ENCODE measurements at places on chromosomes 7 and 10. TPM values are rescaled to one million over a fixed set of nuclear protein-coding genes. Genes with fewer than 3 reads are reported as not detected.

The TMEM236 gene
- total RNA-seq, result under 0.01 TPM

The TPST1 gene
- total RNA-seq, result 104 TPM

The CPEB3 gene
- total RNA-seq, result 21.2 TPM

The BCL7B gene
- total RNA-seq, result 6.5 TPM

The TMEM196 gene
- 18.8 TPM for total RNA-seq

The HDAC9 gene
- total RNA-seq, result 117 TPM

The TCAF2 gene
- total RNA-seq, result under 0.01 TPM

- DNase-seq, result no peak
Measured at GRCh38 chr10:97644936-97645335, 4.5 kb downstream of the PI4K2A start.

GRCh38 chr7:115136796-115137443, 215.0 kb downstream of the MDFIC start:
- no peak for DNase-seq

DNA sequence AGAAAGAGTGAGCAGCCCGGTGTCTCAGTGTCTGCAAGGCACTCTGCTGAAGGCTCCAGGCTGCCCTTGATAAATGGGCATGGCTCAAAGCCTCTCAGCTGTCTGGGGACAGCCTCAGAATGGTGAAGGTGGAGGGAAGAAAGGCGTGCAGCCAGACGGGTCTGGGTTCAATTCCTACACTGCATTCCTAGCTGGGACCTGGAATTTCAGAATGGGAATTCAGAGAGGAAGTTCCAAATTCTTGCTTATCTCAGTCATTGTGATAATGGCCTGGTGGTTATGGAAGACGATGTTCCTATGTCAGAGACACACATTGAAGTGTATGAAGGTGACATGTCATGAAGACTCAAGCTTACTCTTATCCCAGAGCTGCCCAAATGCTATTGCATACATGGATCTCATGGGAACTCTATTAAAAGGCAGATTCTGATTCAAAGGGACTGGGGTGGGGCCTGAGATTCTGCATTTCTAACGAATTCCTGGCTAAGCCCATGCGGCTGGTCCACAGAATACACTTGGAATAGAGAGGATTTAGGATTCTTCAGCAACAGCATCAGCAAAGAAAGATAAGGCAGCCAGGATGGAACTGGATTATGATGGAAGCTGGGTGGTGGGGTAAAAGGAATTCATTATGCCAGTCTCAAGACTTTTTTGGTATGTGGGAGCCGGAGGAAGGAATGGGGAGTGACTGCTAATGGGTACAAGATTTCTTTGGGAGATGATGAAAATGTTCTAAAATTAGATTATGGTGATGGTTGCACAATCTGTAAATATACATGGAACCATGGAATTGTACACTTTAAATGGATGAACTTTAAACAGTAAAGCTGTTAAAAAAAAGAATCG, 82.6 kb upstream of the ZMIZ1 start:
- DNase-seq, result no peak

GRCh38 chr10:53358536-53358935, 586.0 kb upstream of the MBL2 start:
- no peak for DNase-seq

- no peak for DNase-seq
Measured at GRCh38 chr10:128823201-128823600, 643.8 kb upstream of the MGMT start.

GRCh38 chr7:131633342-131633843, 77.0 kb upstream of the PODXL start:
- no peak for DNase-seq

GRCh38 chr7:55477781-55478374, 94.4 kb downstream of the VOPP1 start:
- DNase-seq, result no peak

- no peak for DNase-seq
Measured at GRCh38 chr7:88314061-88314491, 7.4 kb upstream of the STEAP4 start.

DNA sequence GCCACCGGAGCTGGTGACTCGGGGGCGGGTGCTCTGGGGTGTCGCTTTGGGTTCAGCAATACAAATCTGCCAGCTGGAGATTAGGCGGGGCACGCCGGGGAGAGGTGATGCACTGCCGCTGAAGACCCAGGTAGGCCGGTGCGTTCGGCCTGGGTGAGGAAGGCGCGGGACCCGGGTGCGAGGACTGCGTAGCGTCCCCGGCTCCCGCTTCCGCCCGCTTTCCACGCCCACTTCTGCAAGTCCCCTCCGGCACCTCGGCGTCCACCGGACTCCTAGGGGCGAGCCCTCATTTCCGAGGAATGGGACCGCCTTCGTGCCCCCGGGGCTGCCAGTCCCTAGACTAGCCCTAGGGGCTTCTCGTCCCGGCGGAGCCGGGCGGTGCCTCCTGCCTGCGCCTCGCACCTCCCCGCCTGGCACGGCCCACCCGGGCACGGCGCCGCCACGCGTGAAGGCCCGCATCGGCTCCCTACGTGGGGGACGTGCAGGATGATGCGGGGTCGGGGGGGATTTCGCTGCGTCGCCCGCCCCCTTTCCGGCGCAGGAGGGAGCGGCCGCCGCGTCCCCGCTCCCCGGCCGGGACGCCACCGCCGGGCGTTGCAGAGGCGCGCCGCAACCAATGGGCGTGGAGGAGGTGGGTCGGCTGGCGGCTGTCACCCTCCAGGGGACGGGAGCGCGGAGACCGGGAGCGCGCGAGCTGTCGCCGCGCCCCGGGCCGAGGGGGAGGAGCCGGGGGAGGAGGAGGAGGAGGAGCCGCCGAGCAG, 40.0 kb downstream of the HK1 start:
- DNase-seq, result peak; percentile 97

DNA sequence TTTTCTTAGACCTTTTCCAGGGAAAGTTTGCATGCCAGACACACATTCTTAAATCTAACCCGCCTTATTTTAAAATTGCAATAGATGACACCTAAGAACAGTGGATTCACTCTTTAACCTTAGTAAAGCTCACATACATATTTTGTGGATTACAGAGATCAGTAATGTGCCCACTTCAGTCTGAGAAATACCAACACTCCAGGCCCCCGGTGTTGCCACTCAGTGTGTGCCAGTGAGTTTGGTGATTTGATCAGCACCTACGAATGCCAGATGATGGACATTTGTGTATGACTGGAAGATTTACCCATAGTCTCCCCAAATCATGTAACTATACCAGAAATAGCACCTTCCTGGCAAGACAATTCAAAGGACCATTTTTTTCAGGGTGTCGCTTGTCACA, 2.6 kb downstream of the LRRN3 start:
- no peak for DNase-seq

DNA sequence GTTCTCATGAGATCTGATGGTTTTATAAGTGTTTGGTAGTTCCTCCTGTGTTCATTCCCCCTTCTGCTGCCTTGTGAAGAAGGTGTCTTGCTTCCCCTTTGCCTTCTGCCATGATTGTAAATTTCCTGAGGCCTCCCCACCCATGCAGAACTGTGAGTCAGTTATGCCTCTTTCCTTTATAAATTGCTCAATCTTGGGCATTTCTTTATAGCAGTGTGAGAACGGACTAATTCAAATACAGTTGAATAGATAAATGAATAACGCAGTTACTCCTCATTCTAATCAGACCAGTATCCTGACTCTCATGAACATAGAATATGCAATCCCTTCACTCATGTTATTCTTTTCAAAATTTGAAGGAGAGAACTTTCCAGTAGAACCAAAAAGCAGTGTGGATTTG, 375.0 kb upstream of the FZD8 start:
- no peak for DNase-seq

- no peak for DNase-seq
Measured at GRCh38 chr7:143973870-143974416, 19.3 kb downstream of the OR2F1 start.

- no peak for DNase-seq
Measured at GRCh38 chr7:31553661-31554081, 39.8 kb downstream of the ITPRID1 start.

DNA sequence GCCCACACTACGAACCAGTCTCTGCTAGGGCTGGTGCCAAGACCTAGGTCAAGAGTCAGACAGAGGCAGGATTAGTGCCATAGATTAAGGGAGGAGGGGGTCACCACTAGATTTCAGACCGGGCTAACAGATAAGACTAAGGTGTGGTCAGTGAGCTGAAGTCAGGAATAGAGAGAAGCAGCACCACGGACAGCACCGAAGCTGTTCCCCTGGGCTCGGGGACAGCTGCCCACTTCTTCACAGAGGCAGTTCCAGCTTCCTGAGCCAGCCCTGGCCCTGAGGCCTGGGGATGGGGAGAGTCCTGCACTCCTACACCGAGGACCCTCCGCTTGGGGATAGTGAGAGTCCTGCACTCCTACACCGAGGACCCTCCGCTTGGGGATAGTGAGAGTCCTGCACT, 11.2 kb upstream of the JAKMIP3 start:
- DNase-seq, result no peak

- no peak for DNase-seq
Measured at GRCh38 chr7:12056381-12056780, 154.7 kb upstream of the TMEM106B start.

DNA sequence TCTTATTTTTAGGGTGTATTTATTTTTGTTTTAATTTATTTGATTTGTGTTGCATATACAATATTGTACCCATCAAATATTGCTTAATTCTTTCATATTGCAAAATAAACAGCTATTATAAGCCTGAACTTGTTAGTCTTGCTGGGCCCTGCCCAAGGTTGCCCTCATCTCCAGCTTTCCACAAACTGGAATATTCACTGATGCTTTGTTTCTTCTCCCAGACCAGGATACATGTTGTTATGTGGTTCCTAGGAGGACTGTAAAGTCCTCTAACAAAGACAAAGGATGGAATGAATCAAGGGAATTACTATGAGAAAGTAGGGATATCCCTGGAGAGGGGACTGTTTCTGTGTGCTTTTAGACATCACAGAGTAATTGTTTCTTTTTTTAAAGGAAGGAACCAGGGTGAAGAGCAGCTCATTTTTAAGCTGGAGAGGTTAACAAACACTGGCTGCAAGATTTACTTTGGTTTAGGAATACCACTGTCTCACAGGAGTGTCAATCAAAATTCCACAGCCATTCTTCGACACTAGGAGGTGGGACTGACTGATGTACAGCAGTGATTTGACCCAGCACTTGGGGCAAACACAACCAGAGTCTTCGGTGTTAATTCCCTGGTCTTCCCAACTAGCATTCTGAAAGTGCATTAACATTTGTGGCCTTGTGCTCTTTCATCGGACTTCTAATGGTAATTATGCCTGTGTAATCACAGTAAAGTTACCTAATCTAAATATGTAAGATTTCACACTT, 14.8 kb upstream of the CD36 start:
- DNase-seq, result no peak

GRCh38 chr7:138226001-138226476, 149.8 kb downstream of the AKR1D1 start:
- no peak for DNase-seq

- DNase-seq, result no peak
Measured at GRCh38 chr7:93515144-93515543, 59.4 kb downstream of the CALCR start.

- DNase-seq, result no peak
Measured at GRCh38 chr10:84292502-84292901, 35.9 kb upstream of the CCSER2 start.

- no peak for DNase-seq
Measured at GRCh38 chr10:129497013-129497412, 30.0 kb downstream of the MGMT start.

DNA sequence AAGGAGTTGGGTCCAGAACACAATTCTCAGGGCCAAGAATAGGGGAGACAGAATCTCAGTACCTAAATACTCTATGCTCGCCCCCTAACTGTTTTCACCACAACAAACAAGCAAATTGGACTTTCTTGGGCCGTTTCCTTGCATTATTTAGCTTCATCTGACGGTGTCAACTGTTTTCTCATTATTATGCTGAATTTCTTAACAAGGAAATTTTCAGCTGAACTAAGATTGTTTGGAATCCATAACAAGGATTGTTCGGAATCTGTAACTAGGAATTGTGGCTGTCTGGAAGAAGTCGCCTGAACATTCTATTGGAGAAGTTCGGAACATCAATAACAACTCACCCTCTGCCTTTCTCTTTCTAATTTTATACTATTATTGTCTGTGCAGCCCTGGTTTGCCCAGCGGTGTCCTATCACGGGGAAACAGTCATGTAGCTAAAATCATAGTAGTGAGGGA, 15.5 kb upstream of the DLX6 start:
- DNase-seq, result no peak

DNA sequence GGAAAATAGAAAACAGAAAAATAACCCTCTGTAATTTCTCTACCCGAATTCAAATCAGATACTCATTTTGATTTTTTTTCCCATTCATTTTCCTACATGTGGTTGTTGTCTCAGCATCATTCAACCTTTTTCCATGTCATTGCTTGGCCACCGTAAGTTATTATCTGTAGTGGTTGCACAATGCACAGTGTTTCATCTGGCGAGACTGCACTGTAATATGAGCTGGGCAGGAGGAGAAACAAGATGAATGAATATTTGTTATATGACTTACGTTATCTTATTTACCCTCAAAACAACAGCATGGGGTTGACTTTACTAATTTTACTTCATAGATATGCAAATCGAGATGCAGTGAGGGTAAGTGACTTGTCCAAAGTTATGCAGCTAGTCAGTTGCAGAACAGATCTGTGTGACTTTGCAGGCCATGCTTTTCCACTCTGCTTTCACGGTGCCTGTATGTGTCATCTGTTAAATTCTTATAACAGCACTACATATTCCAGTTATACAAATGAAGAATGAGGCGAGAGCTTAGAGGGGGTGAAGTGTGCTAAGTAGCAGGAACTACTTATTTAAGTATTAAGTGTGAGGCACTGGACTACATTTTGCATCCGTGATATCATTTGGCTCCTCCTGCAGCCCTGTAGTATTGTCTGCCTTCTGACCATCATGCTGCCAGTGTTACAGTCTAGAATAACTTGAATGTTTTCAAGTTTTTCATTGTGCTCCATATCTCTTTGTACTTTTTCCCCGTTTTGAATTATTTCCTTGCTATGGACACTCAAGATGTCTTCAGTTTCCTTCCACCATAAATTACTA, 56.7 kb downstream of the ZMYND11 start:
- no peak for DNase-seq

GRCh38 chr10:124324856-124325632, 93.7 kb downstream of the OAT start:
- DNase-seq, result no peak

GRCh38 chr7:11182736-11183135, 209.1 kb downstream of the PHF14 start:
- DNase-seq, result no peak

GRCh38 chr7:90312745-90313144, 8.4 kb downstream of the FAM237B start:
- no peak for DNase-seq

GRCh38 chr10:34469446-34469845, 345.6 kb downstream of the PARD3 start:
- DNase-seq, result no peak

All from frontal cortex (tissue), 4 donors.